ENCODE measurements at places on chromosomes 1 and 21. TPM values are rescaled to one million over a fixed set of nuclear protein-coding genes. Genes with fewer than 3 reads are reported as not detected.

OR2T11 gene
- not detected for total RNA-seq

ARHGAP30 gene
- total RNA-seq, result 2.4 TPM

RC3H1 gene
- 26.5 TPM for total RNA-seq

TMED5 gene
- total RNA-seq, result 51.0 TPM

SPRR2E gene
- total RNA-seq, result 1.5 TPM

FCER1G gene
- total RNA-seq, result 8.4 TPM

OR2T29 gene
- total RNA-seq, result not detected

CLDN19 gene
- total RNA-seq, result not detected

S100A1 gene
- 77.2 TPM for total RNA-seq

SLC44A5 gene
- 2.5 TPM for total RNA-seq

GSTM1 gene
- total RNA-seq, result 0.32 TPM

GPX7 gene
- total RNA-seq, result 22.1 TPM

PTGS2 gene
- 2.4 TPM for total RNA-seq

OSCP1 gene
- 12.2 TPM for total RNA-seq

AIM2 gene
- total RNA-seq, result 0.20 TPM

SSX2IP gene
- total RNA-seq, result 8.5 TPM

PAPPA2 gene
- total RNA-seq, result not detected

ADCY10 gene
- total RNA-seq, result not detected

KRTAP7-1 gene
- total RNA-seq, result not detected

CA6 gene
- total RNA-seq, result not detected

ORC1 gene
- 0.84 TPM for total RNA-seq

ANGPTL3 gene
- total RNA-seq, result not detected

MIB2 gene
- total RNA-seq, result 110 TPM

TRIM17 gene
- total RNA-seq, result 3.0 TPM

FCMR gene
- 0.53 TPM for total RNA-seq

BCL2L15 gene
- total RNA-seq, result 6.7 TPM

ADAMTS4 gene
- total RNA-seq, result 125 TPM

CHIA gene
- total RNA-seq, result not detected

SLC6A9 gene
- total RNA-seq, result 74.1 TPM

ABCA4 gene
- 3.1 TPM for total RNA-seq

SYPL2 gene
- 2.4 TPM for total RNA-seq

Measured in ovary (tissue), 10 donors.